ENCODE measurements at places on chromosomes 13 and 19.
A peak's percentile ranks its signal among the peaks of the same experiment; 100 is the strongest.

- no peak for DNase-seq
Observed at GRCh38 chr19:38974624-38975213, 823 bp downstream of the FBXO17 start.

GRCh38 chr19:6660930-6661329, 9.0 kb downstream of the TNFSF14 start:
- DNase-seq, result no peak

DNA sequence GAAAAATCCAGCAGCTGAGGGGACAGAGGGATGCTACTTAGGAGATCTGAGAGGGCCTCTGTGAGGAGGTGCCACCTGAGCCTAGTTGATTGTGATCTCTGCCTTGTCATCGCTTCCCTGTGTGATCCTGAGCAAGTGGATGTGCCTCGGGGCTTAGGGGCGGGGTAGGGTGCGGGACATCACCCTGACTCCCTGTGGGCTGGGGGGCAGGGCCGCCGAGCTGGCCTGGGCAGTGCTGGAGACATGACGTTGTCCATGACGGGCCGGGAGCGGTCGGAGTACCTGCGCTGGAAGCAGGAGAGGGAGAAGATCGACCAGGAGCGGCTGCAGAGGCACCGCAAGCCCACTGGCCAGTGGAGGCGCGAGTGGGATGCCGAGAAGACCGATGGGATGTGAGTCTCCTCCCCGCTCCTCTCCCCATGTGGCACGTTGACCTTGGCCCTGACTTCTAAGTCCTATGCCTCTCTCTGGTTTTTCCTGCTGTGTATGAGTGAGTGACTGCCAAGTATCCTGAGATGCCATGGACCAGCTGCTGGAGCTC, 8.2 kb upstream of the INAFM1 start:
- DNase-seq, result no peak

GRCh38 chr13:109602356-109602755, 184.0 kb downstream of the IRS2 start:
- no peak for DNase-seq

DNA sequence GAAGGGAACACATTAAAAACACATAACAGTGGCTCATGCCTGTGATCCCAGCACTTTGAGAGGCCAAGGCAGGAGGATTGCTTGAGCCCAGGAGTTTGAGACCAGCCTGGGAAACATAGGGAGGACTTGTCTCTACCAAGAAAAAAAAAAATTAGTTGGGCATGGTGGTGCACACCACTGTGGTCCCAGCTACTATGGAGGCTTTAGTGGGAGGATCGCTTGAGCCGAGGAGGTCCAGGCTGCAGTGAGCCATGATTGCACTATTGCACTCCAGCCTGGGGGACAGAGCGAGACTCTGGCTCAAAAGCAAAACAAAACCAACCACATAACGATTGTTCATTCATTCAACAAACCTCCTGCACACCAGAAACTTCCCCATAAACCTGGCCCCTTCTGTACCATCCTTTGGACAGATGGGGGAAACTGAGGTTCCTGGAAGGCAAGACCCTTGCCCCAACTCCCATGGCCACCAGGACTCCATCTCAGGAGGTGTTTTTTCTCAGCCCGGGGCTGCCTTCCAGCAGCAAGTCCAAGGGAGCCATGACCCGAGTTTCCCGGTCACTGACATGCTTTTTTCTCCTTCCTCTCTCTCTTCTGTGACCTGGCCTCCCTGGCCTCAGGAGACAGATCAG, 4.3 kb downstream of the FOSB start:
- no peak for DNase-seq

DNA sequence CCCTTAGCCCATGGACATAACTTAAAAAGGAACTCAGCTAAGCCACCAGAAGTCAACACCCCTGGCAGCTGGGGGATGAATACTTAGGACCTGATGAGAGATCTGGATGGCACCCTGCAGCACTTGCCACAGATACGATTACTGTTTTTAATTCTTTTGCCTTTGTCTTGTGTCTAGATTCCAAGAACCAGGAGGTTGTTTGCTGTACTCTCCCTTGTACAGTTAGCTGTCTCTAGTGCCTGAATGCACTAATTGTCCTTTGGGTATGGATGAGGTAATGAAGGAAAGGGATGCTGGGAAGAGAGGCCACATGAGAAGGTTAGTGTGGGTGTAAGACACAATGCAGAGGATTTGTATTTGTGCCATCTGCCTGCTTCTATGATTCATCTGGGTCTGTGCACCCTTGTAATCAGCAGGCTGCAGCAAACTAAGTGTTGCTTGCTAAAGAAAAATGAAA, 385.8 kb downstream of the KCNRG start:
- no peak for DNase-seq

DNA sequence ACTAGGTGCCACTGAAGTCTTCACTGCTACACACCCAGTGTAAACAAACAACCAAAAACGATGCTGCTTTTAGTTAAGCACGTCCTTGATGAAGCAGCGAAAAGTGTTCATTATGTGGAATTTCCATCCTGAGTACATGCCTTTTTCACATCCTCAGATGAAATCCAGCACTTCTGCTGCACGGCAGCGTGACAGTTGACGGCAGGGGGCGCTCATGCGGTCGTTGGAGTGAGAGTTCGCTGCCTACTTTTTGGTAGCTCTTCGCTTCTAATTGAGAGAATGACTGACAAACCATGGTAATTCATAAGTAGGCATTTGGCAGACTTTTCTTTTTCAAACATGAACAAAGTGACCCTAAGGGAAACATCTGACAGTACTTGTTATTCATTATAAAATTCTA, 1124.9 kb downstream of the EFNB2 start:
- DNase-seq, result no peak

- DNase-seq, result no peak
Observed at GRCh38 chr13:59261928-59262488, 901.7 kb downstream of the DIAPH3 start.

GRCh38 chr13:20713751-20714150, 10.3 kb downstream of the IL17D start:
- DNase-seq, result no peak

GRCh38 chr13:97259798-97260714, 37.9 kb downstream of the MBNL2 start:
- no peak for DNase-seq

DNA sequence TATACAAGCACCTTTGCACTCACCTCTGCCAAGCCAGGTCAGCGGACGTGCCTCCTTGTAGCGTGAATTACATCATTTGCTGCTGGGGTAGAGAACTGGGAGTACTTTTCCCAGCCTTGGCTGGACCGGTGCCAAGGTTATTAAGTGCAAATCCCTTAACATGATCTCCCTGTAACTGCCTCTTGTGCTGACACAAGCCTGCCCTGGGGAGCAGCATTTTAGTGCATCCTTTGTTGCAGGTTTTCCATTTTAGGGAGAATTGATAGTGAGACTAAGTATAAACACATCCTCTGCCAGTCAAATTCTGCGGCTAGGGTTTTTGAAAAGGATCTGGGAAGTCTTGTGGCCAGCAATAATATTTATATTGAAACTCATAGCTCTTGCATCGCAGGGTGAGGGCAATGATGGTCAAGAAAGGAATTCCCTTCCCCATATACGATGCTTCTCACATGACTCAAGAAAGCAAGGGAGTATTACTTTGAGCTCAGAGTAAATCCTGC, 32.7 kb upstream of the DCLK1 start:
- DNase-seq, result no peak

DNA sequence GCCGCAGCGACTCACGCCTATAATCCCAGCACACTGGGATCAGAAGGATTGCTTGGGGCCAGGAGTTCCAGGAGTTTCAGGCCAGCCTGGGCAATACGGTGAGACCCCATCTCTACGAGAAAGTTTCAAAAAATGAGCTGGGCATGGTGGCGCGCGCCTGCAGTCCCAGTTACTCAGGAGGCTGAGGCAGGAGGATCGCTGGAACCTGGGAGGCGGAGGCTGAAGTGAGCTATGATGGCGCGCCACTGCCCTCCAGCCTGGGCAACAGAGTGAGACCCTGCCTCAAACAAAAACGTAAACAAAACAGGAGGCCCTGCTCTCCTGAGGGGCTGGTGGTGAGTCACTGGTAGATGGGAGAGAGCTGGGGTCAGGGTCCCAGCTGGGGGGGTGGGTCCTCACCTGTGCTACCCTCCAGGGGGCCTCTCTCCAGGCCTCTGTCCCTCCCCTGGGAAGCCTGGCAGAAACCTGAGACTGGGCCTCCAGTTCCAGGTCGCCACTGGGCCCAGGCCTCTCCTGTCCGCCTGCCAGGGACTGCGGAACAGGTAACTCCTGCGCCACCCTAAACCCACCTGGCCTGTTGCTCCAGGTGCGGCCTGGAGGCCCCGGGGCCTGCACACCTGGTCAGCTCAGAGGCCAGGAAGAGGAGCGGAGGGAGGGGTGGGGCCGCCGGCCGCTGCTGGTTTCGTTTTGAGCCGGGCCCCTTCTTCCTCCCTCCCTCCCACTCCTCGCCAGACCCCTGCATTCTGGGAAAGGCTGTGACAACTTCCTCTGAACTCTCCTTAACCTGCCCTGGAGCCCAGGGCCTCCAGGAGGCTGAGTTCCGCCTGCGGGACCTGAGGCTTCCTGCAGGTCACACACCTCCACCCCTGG, 17.2 kb upstream of the ZBTB7A start:
- no peak for DNase-seq

GRCh38 chr13:69644447-69644846, 463.2 kb upstream of the ATXN8OS start:
- no peak for DNase-seq

DNA sequence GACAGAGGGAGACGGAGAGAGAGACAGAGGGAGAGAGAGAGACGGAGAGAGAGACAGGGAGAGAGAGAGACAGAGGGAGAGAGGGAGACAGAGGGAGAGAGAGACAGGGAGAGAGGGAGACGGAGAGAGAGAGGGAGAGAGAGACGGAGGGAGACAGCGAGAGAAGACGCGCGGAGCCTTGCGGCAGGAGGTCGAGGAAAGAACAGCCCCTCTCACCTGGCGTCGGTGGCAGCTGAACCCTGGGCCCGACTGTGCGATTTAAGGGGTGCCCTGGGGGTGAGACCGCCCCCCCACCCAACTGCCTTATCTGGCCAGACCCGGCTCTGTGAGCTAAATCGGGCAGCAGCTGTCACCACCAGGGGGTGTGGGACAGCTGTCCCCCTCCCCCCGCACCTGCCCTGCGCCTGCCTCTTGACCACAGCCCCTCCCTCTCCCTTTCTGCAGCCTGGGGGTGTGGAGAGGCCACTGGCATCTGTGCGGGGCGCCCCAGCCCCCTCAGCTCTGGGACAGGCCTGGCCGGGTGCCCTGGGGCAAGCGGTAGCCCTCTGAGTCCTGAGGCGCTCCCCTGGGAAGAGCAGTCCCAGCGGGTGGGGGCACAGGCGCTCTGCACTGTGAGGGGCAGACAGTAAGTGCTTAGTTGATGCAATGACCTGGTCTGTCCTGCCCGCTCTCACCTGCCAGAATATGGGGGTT, 10.8 kb downstream of the JOSD2 start:
- DNase-seq, result no peak

DNA sequence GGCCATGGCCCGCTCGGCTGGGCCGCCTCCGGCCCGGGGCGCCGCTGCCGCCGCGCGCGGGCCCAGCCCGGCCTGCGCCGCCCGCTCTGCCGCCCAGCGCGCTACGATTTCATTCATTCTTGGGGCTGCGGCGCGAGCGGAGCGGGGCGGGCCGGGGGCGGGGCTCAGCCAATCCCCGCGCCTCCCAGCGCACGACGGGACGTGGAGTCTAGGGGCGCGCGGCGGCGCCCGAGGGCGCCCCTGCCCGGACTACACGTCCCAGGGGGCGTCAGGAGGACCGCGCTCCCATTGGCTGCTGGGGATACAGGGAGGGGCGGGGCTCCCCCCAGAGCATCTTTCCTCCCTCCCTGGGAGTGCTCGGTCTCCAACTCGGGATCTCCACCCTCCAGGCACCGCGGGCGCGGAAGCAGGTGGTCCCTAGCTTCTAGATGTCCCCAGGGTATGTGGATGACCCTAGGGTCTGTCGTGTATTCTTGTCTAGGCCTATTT, 5.6 kb upstream of the DPF1 start:
- DNase-seq, result peak; percentile 27

DNA sequence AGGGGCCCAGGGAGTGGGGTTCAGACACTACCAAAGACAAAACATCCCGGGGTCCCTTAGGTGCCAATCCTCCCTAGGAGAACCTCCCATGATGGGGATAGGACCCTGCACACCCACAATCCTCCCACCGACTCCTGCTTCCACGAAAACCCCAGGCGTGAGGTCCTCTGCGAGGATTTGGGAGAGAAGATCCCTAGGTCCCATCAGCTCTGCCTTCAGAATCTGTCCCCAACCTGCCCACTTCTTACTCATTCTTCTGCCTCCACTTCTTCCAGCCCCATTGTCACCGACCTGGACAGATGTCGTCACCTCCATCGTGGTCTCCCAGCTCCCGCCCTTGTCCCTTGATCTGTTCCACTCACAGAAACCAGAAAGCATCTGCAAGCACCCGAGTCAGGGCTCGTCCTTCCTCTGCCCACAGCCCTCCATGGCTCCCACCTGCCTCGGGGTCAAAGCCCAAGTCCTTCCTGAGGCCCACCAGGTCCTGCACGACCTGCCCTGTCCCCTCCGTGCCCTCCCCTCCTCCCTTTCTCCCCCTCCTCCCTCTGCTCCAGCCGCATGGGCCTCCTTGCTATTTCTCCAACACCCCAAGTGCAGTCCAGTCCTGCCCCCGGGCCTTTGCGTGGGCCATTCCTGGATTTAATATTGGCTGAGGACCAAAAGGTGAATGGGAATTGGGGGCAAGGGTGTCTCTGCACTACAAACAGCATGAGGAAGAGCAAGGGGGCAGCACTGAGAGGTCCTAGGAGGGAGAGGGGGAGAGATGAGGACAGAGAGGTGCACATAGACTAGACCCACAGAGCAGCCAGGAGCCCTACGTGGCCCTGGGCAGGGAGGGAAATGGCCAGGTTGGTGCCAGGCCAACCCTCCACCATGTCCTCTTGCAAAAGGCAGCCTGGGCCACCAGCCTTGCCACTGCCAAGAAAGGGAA, 51.3 kb downstream of the PTPRS start:
- DNase-seq, result no peak

- no peak for DNase-seq
Observed at GRCh38 chr13:109979228-109979627, 192.8 kb upstream of the IRS2 start.

- DNase-seq, result no peak
Observed at GRCh38 chr19:46722004-46722380, 5.1 kb upstream of the PRKD2 start.

GRCh38 chr19:56351208-56351607, 36.6 kb upstream of the ZSCAN5A start:
- no peak for DNase-seq

DNA sequence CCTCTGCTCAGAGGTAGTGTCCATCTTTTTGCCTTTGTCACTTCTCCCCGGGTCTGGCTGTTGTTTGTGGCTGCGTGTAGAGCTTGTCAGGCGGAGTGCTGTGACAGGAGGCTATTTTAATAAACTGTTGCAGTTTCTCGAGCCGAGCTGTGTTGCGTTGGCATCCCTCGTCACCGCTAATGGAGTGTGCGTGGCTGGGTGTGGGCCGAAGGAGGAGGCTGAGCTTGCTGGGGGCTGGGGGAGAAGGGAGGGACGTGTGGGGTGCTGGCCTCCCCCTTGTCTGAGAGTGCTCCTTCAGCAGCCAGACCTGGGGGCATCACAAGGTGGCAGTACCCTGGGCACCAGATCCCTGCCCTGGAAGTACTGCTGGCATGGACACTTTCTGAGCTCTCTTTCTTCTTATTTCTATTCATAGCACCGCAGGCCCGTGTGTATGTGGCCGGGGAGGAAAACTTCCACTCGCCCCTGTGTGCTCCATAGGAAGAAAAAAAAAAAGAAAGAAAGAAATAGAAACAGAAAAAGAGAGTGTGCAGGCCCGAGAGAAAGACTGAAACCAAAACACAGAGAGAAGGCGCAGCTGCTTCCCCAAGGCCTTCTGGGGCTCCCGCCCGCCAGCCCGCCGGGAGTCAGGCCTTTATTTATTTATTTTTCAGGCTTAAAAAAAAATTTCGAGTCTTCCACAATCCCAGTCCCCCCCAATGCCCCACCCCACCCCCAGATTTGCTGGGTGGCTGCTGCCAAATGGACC, 27.0 kb downstream of the NFIX start:
- no peak for DNase-seq

- no peak for DNase-seq
Observed at GRCh38 chr13:39020853-39021462, 16.9 kb downstream of the PROSER1 start.
